HTR-8/SVneo (cell line): ENCODE measurements at places on chromosomes 12 and 14.

DNA sequence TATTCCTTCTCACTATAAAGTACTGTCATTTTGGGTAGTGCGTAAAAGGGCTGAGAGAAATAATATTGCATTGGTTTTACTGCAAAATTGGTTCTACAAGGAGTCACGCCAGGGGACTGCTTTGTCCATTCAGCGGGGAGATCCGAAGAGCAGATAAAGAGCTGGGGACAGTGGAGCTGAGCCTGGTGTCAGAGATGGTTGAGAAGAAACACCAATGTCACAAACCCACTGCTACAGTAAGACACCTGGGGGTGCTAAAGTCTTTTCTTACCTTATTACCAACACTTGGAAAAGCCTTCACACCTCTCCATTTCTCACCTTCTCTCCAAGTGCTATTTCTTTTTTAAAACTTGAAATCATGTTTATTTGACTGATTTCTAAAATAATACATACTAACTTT, 14.1 kb downstream of the IL31 start:
- no peak for DNase-seq

DNA sequence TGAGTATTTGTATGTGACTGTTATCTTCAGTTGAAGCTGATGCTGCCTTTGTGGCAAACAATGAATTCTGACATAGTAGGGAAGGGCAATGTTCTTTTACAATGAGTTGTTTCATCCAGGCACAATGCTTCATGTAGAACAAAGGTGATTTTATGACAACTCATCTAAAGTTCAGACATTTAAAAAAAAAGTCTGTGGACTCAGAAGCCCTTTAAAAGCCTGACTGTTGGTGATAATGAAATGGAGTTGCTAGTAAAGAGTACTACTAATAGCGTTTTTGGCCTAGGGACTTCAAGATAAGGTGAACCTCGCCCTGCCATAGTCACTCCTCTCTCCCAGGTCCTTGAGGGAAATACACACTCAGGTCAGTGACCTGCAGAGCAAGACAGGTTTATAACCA, 105.1 kb downstream of the AKAP6 start:
- no peak for DNase-seq

GRCh38 chr12:72642706-72643105, 370.5 kb downstream of the TRHDE start:
- no peak for DNase-seq

- DNase-seq = no peak
Observed at GRCh38 chr12:121519227-121519626, 61.6 kb downstream of the KDM2B start.

GRCh38 chr14:30309405-30309804, 249.6 kb upstream of the G2E3 start:
- DNase-seq = no peak

- DNase-seq = no peak
Observed at GRCh38 chr14:64730061-64730440, 25.8 kb downstream of the PLEKHG3 start.

DNA sequence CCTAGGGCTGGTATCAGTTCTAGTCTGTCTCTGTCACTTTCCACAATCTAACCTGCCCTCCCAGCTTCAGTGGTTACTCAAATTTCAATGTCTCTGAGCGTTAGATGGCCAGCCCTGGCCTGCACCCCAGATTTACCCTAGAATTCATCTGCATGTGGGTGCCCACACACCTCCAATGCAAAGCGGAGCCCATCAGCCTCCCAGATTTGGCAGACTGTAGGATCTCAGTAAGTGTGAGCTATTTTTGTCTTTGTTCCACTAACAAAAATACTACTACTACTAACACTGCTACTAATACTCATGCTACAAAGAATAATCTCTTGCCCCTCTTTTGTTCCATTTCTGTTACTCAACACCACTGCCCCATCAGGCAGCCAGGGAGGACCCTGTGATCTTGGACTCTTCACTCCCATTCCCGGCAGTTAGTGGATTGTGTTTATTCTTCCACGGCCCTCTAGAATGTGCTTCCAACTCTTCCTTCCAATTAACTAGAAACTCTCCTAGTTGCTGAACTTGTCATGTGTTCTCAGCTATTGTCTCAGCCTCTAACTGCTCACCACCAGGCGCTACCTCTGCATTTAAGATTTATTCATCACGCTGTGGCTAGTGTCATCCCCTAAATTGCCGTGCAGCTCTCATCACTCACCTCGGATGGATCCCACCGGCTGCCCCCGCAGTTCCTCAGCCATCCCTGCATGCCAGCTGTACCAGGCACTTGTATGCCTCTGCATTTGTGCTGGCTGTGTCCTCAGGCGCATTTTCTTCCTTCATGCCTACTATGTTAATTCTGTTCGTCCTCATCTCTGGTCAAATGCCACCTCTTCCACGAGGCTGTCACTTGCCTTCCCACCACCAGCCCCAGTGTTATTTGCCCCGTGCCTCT, 150.6 kb upstream of the HIF1A start:
- DNase-seq = no peak

DNA sequence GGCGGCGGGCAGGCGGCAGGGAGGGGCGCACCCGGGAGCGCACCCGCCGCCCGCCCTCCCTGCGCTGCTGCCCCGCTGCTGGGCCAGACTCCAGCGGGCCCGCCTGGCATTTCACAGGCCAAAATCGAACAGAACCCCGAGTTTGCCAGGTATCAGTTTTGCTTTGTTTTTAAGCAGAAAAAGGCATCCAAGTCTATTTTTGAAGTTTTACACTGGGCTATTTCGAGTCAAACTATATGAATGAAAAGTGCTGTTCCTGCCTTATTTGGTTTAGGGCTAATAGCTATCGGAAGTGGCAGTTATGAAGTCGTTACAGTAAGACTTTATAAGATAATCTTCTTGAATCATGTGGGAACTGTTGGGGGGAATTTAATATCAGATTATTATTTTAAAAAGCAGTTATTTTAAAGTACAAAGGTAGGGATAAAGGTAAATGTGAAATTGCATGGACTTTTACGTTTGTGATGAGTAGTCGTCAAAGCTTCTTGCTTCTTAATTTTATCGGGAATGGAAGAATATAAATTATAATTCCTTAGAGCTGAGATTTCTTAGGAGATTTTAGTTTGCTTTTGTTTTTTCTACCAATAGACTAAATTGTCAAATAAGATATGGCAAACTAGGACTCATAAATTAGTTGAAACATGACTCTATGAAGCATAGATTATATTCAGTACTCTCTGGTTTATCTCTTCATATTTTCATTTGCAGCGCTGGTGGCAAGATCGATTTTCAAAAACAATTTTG, 1.1 kb downstream of the MSRB3 start:
- DNase-seq = peak; percentile 33

GRCh38 chr12:46362895-46363581, 9.5 kb downstream of the SLC38A2 start:
- DNase-seq = no peak

DNA sequence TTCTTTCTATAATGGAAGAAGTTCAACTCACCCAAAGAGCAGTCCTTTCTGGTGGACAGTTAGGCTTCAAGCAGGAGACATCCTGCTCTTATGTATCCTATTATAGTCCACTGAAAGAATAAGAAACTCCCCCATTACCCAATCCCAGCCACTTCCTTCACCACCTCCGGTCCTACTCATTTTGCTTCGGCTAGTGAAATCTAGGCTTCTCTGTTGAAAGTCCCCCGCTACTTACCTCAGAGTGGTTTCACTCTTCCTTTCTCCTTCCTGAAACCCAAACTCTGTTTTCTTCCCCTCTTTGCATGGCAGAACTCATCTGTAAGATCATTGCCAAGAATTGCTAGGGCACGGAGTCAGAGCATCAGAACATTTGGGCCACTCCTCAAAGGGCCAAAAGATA, at the start of gene GPR84:
Gene GPR84, minus strand, starts transcription at position 74 of the 400 bp plus-strand sequence. CDS start 635 bp downstream, outside the sequence.
- no peak for DNase-seq

GRCh38 chr14:22715186-22715812, 51.2 kb upstream of the OXA1L start:
- DNase-seq = no peak

DNA sequence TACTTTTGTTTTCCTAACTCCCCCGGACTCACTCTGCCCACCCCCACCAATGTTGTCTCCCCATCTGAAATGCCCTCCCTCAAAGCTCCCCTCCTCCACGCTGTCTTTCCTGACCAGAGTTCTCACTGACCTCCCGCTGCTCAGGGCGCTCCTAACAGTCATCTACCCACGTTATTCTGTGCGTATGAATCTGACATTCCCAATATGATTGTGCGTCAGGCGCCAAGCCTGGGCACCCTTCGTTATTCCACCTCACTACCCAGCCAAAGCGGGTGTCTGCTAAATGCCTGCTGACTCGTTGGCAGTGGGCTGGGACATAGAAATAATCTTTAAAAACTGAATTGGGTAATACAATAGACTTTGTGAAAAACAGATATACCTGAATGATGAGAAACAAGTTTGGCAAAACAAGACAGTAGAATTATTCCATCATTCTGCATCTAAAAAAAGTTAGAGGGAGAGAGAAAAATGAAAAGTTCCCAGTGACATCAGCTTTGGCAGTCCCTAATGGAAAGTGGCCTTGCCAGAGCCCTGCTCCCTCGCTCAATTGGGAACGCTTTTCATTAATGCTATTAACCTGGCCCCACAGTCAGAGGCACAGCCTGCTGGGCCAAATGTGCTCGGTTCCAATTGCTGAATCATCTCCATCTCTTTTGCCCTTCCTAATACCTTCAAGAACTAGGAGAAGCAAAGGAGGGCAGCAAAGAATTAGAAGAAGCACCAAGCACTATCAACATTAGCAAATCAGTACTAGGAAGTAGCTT, 74.0 kb upstream of the PLXNC1 start:
- no peak for DNase-seq

- no peak for DNase-seq
Observed at GRCh38 chr12:121465921-121466793, 66.2 kb downstream of the RNF34 start.

DNA sequence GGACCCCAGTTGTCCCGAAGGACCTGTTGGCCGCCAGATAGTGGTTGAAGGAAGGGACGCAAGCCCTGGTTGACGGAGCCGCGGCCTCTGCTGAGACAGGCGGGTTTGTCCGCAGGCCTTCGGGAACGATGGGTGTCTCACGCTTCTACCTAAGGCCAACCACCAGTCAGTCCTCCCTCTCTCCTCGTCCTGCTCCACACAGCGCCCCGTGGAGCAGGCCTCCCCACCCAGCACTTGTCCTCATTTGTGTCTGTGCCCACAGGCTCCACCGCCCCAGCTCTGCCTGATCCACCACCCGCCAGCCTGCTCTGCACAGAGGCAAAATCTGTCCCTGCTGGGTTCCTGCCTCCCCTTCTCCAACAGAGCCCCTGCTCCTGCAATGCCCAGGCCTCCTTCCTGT, 41.0 kb downstream of the RIMBP2 start:
- no peak for DNase-seq

DNA sequence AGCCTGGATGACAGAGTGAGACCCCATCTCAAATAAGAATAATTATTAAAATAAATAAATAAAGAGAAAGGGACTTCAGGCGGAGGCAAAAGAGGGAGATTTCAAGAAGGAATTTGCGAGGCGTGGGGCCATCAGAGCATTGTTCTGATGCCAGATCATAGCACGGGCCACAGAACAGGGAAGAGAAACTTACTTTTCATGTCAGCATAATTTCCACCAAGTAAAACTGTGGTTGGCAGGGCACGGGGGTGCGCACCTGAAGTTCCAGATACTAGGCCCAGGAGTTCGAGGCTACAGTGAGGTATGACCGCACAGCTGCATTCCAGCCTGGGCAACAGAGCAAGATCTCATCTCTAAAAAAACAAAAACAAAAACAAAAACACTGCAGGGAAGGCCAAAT, 11.0 kb upstream of the PLBD1 start:
- no peak for DNase-seq

DNA sequence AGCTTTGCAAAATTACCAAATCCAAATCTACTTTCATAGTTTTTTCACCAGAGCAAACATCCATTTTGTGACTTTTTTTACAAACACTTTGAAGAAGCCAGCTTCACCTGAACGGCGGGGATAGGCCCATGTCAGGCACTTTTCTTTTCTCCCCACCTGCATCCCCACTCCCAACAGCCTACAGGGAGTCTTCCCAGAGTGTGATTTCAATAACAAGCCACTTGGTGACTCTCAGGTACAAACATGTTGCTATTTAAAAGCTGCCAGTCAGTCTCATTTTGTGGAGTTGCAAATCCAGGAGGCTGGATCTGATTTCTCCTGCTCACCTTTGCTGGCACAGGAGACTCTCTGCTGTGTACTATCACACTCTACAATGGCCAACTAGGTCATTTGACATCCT, 285.5 kb downstream of the KCNH5 start:
- no peak for DNase-seq

GRCh38 chr14:81972601-81973000, 438.9 kb upstream of the SEL1L start:
- DNase-seq = no peak

DNA sequence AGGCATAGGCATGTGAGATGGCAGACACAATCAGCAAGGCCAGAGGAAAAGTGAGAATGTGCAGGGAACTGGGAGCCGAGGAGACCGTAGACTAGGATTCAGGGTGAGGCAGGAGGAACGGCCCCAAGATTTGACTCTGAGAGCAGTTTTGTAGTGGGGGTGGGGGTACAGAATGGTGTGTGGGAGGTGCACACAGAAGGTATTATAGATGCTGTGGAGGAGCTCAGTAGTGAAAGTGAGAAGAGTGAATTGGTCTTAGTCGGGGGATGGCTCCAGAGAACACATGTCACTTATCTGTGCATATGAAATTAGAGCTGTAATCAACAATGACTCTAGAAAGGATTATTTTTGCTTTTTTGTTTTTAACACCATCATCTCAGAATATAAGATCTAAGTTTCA, 11.9 kb downstream of the ZNF664 start:
- DNase-seq = no peak

- no peak for DNase-seq
Observed at GRCh38 chr14:65261425-65261920, 151.1 kb upstream of the FUT8 start.

- DNase-seq = no peak
Observed at GRCh38 chr12:52787324-52788191, 8.4 kb downstream of the KRT3 start.

DNA sequence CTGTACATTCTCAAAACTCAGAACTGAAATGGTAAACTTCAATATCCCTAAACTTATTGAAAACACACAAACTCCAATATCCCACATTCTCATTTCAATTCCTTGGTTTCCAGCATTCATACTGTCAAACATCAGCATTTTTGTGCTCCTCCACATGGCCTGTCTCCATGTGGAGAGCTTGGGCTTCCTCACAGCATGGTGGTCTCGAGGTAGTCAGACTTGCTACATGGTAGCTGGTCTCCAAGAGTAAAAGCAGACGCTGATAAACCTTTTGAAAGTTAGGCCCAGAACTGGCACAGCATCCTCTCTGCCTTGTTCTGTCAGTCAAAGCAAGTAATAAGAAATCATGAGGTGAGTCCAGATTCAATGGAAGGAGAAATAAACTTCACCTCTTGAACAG, 70.5 kb downstream of the VCPKMT start:
- DNase-seq = no peak

GRCh38 chr12:125566-125965, 59.0 kb downstream of the IQSEC3 start:
- no peak for DNase-seq
